Lung (tissue), 17 donors: ENCODE measurements at places on chromosomes 12 and 14. TPM values are rescaled to one million over a fixed set of nuclear protein-coding genes. Genes with fewer than 3 reads are reported as not detected.
A peak's percentile ranks its signal among the peaks of the same experiment; 100 is the strongest.

Gene NGB
- total RNA-seq: not detected

GRCh38 chr12:58745348-58746125 is 174.8 kb downstream of the LRIG3 start:
- H3K27me3 ChIP-seq: no peaks in the 10 kb centered on the region
- no peak overlapping the region for H3K27ac ChIP-seq
- H3K36me3 ChIP-seq: no peaks in the 10 kb centered on the region

GRCh38 chr12:115044073-115044472 is 360.1 kb upstream of the TBX3 start:
- H3K27me3 ChIP-seq: no peaks in the 10 kb centered on the region
- no peak overlapping the region for H3K27ac ChIP-seq
- DNase-seq: no peak
- no peak overlapping the region for H3K4me3 ChIP-seq
- no peaks in the 10 kb centered on the region for H3K36me3 ChIP-seq

GRCh38 chr12:5796171-5796958 is 148.7 kb downstream of the ANO2 start:
- DNase-seq: peak; percentile 74
- H3K4me1 ChIP-seq: peaks cover 2% of the 10 kb centered on the region
- H3K36me3 ChIP-seq: peaks cover 2% of the 10 kb centered on the region
- H3K4me3 ChIP-seq: no peak overlapping the region

DNA sequence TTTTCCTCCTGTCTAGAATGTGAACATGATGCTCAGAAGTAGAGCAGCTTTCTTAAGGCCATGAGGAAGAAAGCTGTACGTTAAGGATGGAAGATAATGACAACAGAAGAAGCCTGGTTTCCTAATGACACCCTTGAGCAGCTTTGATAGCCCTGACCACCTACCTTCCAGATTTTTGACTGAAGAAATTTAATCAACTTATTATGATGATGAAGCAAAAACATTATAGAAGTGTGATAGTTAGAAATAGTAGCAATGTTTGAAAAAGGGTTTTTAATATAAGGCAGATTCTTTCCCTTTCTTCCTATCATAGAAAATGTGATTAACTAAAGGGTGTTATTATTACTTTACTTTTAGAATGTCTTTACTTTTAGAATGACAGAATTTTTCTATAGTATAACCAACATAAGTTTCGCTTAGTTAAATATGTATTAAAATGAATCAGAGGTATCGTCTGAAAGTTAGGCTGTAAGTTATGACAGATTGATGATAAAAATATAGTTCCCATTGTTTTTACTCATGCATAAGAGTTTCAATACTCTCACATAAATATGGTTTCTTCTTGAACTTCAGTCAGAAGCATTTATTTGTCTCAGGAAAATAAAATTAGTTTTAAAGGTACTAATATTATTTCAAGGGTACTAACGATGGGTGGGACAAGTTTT is 50.1 kb upstream of the PPFIA2 start:
- H3K36me3 ChIP-seq: no peaks in the 10 kb centered on the region
- H3K4me1 ChIP-seq: no peaks in the 10 kb centered on the region
- no peak overlapping the region for H3K4me3 ChIP-seq
- no peaks in the 10 kb centered on the region for H3K27me3 ChIP-seq
- no peak for DNase-seq

- no peak for DNase-seq
- no peak overlapping the region for H3K27ac ChIP-seq
- no peaks in the 10 kb centered on the region for H3K27me3 ChIP-seq
- H3K4me3 ChIP-seq: no peak overlapping the region
Observed at GRCh38 chr14:89042021-89042420, 217.6 kb downstream of the TTC8 start.

GRCh38 chr12:18908191-18908590 is 170.3 kb downstream of the CAPZA3 start:
- no peaks in the 10 kb centered on the region for H3K4me1 ChIP-seq
- H3K27ac ChIP-seq: no peak overlapping the region
- no peaks in the 10 kb centered on the region for H3K27me3 ChIP-seq
- no peak overlapping the region for H3K4me3 ChIP-seq

Gene TDRD9
- 8.2 TPM for total RNA-seq

Gene RGS6
- total RNA-seq: 0.34 TPM

Gene C3AR1
- total RNA-seq: 42.2 TPM

DNA sequence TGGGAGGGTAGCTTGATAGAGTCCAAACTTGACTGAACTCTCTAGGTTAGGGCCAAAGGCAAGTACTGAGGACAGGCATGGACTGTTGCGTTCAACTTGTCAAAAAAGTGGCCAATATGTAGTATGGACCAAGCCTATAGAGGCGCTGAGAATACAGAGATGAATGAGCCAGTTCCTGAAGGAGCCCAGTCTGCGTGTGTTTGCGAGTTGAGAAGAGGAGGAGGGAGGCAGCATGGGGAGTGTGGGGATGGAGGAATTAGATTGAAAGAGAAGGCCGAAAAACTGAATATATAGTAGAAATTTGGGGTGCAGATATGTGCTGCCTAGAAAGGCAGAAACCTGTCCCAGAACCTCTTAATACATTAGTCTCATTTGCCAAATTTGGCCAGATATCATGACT is 412.4 kb downstream of the PCNX1 start:
- no peaks in the 10 kb centered on the region for H3K27me3 ChIP-seq
- no peak overlapping the region for H3K27ac ChIP-seq
- no peaks in the 10 kb centered on the region for H3K4me1 ChIP-seq

GRCh38 chr12:50077099-50077498 is 8.0 kb upstream of the SMARCD1 start:
- peaks cover 4% of the 10 kb centered on the region for H3K4me1 ChIP-seq
- H3K27me3 ChIP-seq: no peaks in the 10 kb centered on the region
- no peaks in the 10 kb centered on the region for H3K36me3 ChIP-seq
- H3K27ac ChIP-seq: no peak overlapping the region
- no peak overlapping the region for H3K4me3 ChIP-seq

- peak; percentile 22 for DNase-seq
- H3K27ac ChIP-seq: no peak overlapping the region
- H3K27me3 ChIP-seq: peaks cover 2% of the 10 kb centered on the region
Observed at GRCh38 chr12:49887536-49888401, 15.9 kb downstream of the FAIM2 start.

Gene MYF6
- total RNA-seq: not detected

Gene OTOGL
- 0.15 TPM for total RNA-seq

Gene CCDC85C
- total RNA-seq: 2.8 TPM

Gene HSPB8
- 49.1 TPM for total RNA-seq

DNA sequence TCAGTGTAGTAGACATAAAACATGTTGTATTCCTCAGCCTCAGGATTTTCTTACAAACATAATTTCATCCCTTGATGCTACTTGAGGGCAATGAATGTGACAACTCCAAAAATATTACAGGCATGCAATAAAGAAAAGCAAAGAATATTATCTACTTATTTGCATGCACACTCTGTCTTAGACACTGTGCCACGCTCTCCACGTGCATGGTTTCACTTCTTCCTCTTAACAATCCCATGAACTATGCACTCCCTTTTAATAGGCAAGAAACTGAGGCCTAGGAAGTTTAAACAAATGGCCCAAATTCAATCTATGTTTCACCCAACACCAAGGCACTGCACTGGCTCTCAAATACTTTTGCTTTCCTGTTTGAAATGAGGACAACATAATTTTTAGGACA is 1.8 kb upstream of the PAH start:
- no peaks in the 10 kb centered on the region for H3K4me1 ChIP-seq
- no peak overlapping the region for H3K27ac ChIP-seq
- no peak overlapping the region for H3K4me3 ChIP-seq
- DNase-seq: no peak
- no peaks in the 10 kb centered on the region for H3K27me3 ChIP-seq

GRCh38 chr12:14418451-14418890 is 53.0 kb downstream of the ATF7IP start:
- no peak overlapping the region for H3K4me3 ChIP-seq
- DNase-seq: peak; percentile 44
- peaks cover 19% of the 10 kb centered on the region for H3K36me3 ChIP-seq
- no peaks in the 10 kb centered on the region for H3K27me3 ChIP-seq

DNA sequence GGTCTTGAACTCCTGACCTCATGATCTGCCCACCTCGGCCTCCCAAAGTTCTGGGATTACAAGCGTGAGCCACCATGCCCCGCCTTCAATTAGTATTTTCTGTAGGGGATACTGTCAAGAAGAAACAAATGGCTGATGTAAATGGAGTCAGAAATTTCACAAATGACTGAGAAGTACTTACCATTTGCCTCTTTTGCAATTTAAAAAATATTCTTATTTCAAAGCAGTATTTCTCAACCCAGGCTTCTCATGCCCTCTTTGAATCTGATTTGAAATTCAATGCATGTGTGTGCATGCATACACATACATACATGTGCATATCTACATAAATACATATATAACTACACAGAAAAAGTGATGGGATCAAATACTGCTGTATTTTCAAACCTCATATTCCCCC is 4.4 kb downstream of the PSMA6 start:
- peaks cover 3% of the 10 kb centered on the region for H3K36me3 ChIP-seq
- DNase-seq: no peak
- no peaks in the 10 kb centered on the region for H3K27me3 ChIP-seq
- H3K4me3 ChIP-seq: no peak overlapping the region
- no peak overlapping the region for H3K27ac ChIP-seq

DNA sequence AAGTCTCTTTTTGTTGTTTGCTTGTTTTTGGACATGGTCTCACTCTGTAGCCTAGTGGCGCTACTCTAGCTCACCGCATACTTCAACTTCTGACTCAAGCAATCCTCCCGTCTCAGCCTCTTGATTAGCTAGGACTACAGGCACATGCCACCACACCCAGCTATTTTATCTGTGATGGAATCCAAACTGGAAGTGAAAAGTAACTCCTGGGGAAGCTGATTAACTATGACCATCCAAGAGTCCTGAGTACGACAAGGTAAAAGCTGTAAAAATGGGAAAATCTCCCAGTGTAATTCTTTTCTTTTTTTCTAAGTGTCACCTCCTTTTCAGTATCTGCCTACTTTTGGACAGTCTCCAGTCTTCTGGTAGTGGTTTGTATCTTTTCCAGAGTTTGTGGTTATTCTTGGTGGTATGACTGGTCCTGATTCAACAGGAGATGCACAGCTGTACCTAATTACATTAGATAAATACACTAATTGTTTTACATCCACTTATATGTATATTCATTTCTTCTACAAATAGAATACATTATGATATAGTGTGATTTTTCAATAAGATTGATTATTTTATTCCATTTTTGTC is 97.8 kb downstream of the SLC6A15 start:
- H3K4me1 ChIP-seq: no peaks in the 10 kb centered on the region
- no peaks in the 10 kb centered on the region for H3K36me3 ChIP-seq
- H3K27me3 ChIP-seq: no peaks in the 10 kb centered on the region

Gene DIO2
- total RNA-seq: 1.4 TPM

DNA sequence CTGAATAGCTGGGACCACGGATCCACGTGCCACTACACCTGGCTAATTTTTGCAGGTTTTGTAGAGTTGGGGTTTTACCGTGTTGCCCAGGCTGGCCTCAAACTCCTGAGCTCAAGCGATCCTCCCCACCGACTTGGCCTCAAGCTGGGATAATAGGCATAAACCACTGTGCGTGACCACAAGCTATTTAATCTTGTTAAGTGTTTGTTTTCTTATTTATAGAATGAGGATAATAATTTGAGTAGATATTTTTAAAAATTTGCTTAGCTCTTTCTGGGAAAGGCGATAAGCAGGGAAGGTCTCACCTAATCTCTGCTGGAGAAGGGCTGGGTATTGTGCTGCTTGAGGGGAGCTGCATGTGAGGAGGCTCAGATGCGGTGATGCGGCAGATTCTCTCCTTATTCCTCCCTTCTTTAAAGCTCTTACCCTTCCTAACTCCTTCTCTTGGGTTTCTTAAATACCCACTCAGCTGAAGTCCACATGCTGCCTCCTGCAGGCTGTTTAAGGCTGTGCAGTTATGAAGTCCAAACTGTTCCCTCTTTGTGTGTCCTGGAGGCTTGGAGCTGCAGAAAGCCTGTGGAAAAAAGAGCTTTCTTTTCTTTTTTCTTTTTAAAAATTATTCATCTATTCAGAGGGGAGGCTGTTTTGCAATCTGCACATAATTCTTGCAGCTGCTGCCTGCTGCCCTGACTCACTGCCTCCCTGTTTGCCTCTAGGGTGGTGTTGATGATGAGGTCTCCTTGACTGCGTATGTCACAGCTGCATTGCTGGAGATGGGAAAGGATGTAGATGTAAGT is 37.9 kb downstream of the A2ML1 start:
- H3K27ac ChIP-seq: no peak overlapping the region
- no peaks in the 10 kb centered on the region for H3K4me1 ChIP-seq
- peak; percentile 39 for DNase-seq
- no peaks in the 10 kb centered on the region for H3K36me3 ChIP-seq

DNA sequence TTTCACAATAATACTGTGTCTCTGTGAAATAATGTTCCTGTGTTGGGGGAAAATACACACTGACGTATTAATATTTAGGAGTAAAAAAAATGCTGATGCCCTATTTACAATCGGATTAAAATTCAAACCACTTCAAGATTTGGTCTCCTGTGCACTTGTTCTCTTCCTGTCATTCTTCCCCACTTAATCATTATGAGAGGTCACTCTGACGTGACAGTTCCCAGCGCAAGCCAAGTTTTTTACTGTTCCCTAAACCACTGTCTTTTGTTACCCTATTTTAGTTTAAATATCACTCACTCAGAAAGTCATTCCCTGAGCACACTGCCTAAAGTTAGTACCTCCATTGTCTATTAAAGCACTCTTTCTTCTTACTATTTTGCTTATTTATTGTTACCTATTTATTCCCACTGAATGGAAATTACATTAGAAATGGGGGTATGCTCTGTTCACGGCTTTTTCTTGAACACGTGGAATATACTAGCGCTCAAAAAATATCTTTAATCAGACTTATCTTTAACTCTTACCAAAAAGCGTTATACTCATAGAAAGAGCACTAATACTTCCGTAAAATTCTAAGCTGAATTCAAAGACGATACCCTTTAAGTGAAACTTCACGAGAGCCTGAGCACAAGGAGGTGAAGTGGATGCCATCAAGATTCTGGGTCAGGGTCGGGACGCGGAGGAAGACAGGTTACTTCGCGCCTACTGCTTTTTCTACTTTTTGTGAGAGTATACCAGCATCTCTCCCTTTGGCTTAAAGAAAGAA is 670 bp upstream of the PSMA3 start:
- peak; percentile 63 for DNase-seq
- H3K27me3 ChIP-seq: no peaks in the 10 kb centered on the region
- peak overlapping the region; percentile 37 for H3K4me3 ChIP-seq
- H3K27ac ChIP-seq: peak overlapping the region; percentile 77
- H3K36me3 ChIP-seq: no peaks in the 10 kb centered on the region
- peaks cover 4% of the 10 kb centered on the region for H3K4me1 ChIP-seq

- H3K4me3 ChIP-seq: no peak overlapping the region
- peaks cover 35% of the 10 kb centered on the region for H3K4me1 ChIP-seq
- DNase-seq: peak; percentile 37
- peak overlapping the region; percentile 65 for H3K27ac ChIP-seq
- peaks cover 3% of the 10 kb centered on the region for H3K36me3 ChIP-seq
Observed at GRCh38 chr12:118055865-118056773, 4.9 kb downstream of the WSB2 start.
